ENCODE measurements at places on chromosomes 3 and 15.

DNA sequence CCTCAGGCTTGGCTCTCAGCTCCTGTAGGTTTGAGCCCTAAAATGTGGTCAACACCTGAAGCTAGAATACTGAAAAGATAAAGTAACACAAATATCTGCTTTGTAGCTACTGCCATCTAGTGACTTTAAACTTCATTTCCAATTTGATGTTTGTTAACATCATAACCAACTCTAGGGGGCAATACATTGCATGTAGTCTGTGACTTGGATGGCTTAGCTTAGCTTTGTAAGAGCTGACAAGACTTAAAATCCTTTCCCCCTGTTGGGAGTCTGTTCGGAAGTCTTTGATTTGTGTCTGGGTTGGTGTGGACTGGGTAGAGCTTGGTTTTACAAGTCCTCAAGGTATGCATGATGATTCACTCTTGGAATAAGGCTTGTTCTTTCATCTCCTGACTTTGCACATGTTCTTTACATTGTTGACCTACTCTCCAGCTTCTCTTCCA, 51.7 kb downstream of the SCN11A start:
- peak; percentile 79 for DNase-seq

- no peak for DNase-seq
Measured at GRCh38 chr15:44802336-44802735, 66.0 kb downstream of the TRIM69 start.

- peak; percentile 39 for DNase-seq
Measured at GRCh38 chr15:55703873-55704301, 39.1 kb downstream of the PRTG start.

DNA sequence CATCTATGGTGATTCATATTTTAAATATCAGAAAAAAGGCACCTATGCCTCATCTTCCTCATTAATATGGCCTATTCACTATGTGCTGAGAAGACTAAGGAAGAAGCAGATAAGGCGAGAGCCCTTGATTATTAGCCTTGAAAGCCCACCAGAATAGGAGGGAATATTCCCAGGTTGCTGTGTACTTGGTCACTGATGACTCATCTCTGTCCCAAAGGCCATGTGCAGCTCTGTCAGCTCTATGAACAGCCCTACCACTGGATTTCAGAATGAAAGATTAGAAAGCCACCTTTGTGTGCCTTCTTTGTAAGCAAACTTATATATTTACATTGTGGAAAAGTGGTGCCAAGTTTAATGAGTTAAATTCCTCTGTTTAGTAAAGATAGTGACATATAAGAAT, 211.5 kb downstream of the NFKBIZ start:
- DNase-seq = no peak

GRCh38 chr15:76011627-76012551, at the start of gene NRG4:
TSS of gene NRG4 (minus strand) at chr15:76012424. CDS start at chr15:76011230, 1,194 bp downstream.
- peak; percentile 17 for DNase-seq

GRCh38 chr3:98325055-98325454, 28.6 kb upstream of the OR5K4 start:
- no peak for DNase-seq

- DNase-seq = no peak
Measured at GRCh38 chr3:148848410-148848809, 16.7 kb upstream of the CPA3 start.

DNA sequence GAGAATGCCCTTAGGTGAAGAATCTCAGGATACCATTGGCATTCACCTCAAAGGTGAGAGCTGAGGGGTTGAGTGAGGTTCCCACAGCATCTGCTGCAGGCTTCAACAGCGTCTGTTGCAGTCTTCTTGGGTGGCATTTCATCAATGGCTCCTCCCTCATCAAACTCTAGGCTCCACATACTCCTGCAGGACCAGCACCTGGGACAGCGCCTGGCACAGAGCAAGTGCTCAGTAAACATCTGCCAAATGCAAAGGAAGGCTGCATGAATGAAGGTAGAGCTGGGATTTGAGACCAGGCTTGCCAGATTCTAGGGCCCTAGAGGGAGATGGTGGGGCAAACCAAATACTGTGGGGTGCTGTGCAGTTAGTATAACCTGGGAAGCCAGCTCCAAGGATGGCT, 9.6 kb downstream of the TRH start:
- DNase-seq = peak; percentile 5

GRCh38 chr3:126850370-126851085, 132.4 kb upstream of the PLXNA1 start:
- DNase-seq = peak; percentile 82

- no peak for DNase-seq
Measured at GRCh38 chr3:70038693-70039092, 39.2 kb downstream of the SAMMSON start.

DNA sequence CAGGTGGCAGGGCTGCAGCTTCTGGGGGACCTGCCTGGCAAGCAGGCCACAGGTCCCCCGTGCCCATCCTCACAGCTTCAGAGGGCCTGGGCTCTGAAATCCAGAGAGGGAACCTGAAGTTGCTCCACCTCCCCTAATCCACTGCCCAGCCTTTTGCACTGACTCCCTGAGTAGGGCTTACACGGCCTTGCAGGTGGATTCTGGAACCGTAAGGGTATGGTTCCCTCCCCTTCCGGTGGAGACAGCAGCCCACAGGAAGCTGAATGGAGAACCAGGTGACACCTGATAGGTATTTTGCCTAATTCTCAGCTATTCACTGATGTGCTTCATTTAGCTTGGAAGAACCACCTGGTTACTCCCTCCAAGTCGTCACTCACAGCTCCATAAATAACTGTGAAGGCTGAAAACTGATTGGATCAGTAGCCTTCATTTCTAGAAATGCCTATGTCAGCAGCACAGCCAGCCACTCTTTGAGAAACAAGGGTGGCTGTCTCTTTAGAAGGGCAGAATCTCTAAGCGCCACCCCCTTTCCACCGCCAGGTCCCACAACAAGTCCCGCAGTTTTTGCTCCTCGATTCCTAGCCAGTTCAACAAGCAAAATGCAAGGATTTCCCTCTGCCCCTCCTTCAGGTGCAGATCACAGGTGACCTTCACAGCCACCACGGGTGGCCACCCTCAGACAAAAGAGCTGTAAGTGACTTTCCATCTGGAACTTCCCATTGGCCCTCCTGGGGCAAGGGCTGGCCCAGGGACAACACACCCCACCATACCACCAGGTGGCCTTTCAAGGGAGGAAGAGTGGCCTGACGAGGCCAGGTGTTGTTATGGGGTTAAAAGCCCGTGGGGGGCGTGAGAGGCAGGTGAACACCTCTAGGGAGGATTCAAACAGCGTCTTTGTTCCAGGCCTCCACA, 112.9 kb downstream of the SEC22A start:
- no peak for DNase-seq

- DNase-seq = no peak
Measured at GRCh38 chr3:18593231-18593630, 168.1 kb upstream of the SATB1 start.

GRCh38 chr3:29164825-29165224, 116.0 kb upstream of the RBMS3 start:
- DNase-seq = no peak

- no peak for DNase-seq
Measured at GRCh38 chr3:37899711-37900306, 38.1 kb downstream of the CTDSPL start.

- no peak for DNase-seq
Measured at GRCh38 chr3:63167113-63167512, 111.0 kb upstream of the SYNPR start.

- DNase-seq = peak; percentile 83
Measured at GRCh38 chr3:100260081-100260684, 609 bp upstream of the TBC1D23 start.

GRCh38 chr15:71916834-71917233, 106.5 kb downstream of the NR2E3 start:
- DNase-seq = no peak

- no peak for DNase-seq
Measured at GRCh38 chr3:143597774-143598652, 250.3 kb downstream of the SLC9A9 start.

- DNase-seq = peak; percentile 73
Measured at GRCh38 chr3:169661361-169662131, 2.0 kb downstream of the MECOM start.

DNA sequence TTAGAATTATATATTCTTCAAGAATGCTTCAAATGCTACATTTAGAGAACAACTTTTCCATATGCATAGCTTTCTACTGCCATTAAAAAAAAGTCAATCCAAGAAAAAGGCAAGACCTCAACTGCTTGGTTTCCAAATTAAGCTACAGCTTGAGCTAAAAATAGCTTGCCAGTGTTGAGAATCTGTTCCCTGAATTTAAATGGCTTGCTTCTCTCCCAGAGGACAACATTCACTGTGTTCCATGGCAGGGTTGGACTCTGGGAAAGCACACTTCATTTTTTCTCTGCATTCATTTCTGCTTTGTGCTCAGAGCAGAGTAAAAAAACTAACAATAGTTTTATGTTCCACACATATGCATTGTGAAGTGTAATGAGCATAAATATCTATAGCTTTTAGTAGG, 50.3 kb upstream of the ACTL6A start:
- no peak for DNase-seq

DNA sequence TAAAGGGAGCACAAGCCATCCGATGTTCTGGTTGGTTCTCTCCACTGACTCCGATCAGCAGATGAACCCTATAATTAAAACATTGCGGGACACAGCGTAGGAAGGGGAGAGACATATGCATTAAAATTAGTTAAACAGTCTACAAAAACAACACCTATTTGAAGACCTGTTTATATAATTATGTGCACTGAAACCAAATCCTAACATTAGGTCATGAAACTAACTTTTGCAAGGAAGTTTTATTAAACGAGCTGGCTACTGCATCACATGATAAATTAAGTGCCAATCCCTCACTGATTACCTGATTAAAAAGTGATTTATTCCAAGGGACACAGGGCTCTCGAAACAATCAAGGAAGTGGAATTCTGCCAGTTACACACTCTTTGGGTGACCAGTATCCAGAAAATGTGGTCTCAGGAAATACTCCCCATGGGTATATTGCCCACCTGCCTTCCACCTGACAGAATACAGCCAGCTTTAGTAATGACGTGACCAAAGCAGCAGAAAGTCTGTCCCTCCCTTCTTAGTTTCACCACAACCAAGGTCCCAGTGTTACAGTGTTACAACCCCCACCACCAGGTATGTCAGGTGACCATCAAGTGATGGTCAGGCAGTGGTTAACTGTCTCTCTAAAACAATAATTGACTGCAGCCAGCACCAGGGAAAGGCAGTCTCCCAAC, 69.5 kb downstream of the HERC1 start:
- DNase-seq = no peak

GRCh38 chr3:188339410-188340295, 185.7 kb downstream of the LPP start:
- DNase-seq = no peak

- DNase-seq = peak; percentile 21
Measured at GRCh38 chr15:92715758-92716157, 60.2 kb upstream of the FAM174B start.

GRCh38 chr15:76209942-76210341, 101.3 kb downstream of the ETFA start:
- no peak for DNase-seq

DNA sequence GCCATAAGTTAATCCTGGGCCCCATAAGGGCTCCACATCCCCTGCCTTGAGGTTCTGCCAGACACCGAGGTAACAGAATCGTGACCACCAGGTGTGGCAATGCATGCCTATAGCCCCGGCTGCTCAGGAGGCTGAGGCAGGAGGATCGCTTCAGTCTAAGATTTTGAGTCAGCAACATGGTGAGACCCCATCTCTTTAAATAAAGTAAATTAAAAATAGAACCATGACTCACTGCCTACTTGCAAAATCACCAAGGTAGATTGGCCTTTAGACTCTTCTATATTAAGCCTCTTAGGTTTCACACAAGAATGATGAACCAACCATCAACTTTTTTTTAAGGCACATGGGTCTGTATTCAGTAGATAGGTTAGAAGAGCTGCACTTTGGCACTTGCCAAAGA, 9.7 kb downstream of the WDR5B start:
- no peak for DNase-seq
